Activated naive CD8-positive, alpha-beta T cell treated with anti-CD3 and anti-CD28 coated beads, Interleukin-2, amount 50 U/mL, for 24 hours (primary cell): ENCODE measurements at places on chromosomes 16 and 17.

- DNase-seq, result peak; percentile 65
These were observed 43.4 kb upstream of the GSE1 start for GRCh38 chr16:85569615-85570212.

DNA sequence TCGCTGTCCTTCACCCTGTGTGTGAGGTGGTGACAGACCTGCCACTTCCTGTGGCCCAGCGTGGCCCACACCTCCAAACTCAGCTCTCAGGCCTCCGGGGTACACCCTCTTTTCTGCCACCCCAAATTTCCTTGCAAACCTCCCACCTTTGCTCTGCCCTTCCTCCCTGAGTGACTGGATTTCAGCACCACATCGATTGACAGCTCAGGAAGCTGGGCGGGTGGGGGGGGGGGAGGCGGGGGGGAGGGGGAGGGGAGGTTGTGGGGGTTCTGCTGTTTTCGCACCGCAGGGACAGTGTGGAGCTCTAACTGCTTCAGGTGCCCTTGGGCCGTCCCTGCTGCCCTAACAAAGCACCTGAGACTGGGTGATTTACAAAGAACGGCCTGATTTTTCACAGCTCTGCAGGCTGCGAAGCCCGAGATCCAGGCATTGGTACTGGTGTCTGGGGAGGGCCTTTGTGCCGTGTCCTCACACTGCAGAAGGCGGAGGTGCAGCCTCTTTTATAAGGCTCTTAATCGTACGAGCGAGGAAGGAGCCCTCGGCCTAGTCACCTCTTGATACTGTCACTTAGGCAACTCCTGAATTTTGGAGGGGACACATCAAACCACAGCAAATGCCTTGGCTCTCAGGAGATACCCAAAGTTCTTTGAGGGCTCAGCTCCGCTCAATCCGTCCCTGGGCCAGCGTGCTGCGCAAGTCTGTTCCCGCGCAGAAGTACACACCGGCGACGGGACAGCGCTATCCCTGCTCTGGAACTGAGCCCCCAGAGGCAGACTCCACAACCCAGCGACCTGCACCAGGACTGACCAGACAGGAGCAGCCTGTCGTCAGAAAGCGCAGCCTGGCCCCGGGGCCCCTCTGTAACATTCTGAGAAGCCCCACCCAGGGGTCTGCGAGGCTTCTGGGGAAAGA lies 3.6 kb downstream of the NDUFAF8 start:
- DNase-seq, result no peak

- no peak for DNase-seq
These were observed 97.6 kb upstream of the FAM20A start for GRCh38 chr17:68698746-68699145.

- DNase-seq, result no peak
These were observed 8.7 kb downstream of the RAP1GAP2 start for GRCh38 chr17:2804912-2805311.

GRCh38 chr16:87851141-87851587 lies 18.1 kb downstream of the SLC7A5 start:
- no peak for DNase-seq

DNA sequence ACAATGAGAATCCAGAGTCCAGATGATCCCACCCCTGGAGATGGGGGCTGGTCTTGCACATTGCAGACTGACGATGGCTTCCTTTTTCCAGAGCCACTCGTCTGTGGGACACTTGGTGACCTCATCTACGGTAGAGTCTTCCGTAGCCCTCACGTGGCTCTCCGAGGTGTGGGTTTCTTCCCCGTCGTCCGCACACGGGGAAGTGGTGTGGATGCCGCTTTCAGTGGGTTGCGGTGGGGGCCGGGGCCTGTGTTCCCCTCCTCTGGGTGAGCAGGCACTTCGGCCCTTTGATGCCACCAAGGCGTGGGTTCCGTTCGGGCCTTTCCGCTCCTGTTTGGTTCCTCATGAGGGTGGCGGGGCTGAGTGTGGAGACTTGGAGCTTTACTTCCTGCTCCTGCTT lies 21.4 kb downstream of the BAIAP2 start:
- no peak for DNase-seq

DNA sequence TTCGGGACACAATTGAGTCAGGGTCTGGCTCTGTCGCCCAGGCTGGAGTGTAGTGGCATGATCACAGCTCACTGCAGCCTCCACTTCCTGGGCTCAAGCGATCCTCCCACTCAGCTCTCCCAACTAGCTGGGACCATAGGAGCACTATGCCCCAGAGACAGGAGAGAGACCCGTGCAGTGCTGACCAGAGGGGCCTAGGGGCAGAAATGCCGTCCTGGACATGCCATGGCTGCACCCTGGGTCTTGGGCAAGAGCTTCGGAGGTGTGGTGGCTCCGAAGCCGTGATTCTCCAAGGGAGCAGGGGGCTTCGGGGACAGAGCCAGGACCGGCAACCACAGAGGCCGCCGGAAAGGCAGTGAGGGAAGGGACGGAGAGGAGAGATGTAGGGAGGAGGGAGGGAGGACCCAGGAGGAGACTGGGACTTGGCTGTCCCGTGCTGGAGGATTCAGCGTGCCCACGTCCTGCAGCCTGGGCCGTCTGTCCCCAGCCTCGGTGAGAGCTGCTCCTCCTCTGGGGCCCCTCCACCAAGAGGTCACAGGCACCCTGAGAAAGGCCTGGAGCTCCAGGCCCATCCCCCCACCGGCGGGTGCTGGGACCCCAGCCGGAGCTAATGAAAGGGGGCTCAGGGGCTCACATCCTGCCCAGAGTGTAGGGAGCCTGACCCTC lies 21.9 kb downstream of the TPSD1 start:
- no peak for DNase-seq

- peak; percentile 53 for DNase-seq
These were observed 601 bp upstream of the RFWD3 start for GRCh38 chr16:74667255-74667700.

DNA sequence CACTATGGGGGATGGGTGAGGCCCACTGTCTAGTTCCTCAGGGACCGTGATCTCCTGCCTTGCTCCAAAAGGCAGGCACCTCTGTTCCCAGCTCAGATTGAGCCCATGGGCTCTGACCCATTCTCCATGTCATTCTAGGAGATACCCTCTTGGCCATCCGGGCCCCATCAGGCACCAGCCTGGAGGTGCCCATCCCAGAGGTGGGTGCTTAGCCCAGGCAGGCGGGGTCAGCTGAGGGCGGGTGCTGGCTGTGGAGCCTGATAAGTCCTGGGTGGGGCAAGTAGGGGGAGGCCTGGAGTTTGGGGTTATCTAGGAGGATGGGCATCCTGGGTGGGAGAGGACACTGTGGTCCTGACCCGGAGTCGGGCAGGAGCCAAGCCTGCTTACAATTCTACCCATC lies 2.3 kb downstream of the E2F4 start:
- no peak for DNase-seq

DNA sequence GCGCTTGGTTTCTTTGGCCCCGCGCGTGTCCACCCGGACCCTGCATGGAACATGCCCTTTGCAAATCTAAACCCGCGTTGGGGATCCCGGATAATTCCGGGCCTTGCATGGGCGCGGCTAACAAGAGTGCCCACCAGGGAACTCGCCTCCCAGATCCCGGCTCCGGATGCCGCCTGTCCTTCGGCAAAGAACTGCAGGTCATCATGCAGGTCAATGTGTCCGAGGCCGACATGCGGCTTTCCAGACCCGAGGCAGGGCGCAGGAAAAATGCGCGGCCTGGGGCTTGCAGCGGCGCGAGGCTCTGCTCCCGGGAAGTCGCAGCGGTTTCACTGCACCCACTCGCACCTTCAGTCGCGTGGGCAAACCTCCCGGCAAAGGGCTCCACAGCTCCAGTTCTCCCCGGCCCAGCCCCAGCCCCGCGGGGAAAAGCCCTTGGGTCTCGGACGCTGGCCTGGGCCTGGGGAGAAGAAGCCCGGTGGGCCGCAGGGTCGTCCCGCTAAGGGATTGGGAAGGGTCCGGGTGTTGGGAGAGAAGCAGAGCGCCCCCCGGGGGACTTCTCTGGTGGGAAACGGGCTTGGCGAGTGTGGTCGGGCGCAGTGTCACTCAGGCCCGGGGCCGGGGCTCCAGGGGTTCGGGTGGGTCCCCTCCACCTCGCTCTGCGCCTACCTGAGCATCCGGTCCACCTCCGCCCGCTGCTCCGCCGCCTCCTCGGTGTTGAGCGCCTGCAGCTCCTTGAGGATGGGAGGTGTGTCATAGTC lies 805 bp downstream of the HNF1B start:
- peak; percentile 38 for DNase-seq

GRCh38 chr17:57505841-57506773 lies 239.0 kb downstream of the CCDC182 start:
- no peak for DNase-seq

DNA sequence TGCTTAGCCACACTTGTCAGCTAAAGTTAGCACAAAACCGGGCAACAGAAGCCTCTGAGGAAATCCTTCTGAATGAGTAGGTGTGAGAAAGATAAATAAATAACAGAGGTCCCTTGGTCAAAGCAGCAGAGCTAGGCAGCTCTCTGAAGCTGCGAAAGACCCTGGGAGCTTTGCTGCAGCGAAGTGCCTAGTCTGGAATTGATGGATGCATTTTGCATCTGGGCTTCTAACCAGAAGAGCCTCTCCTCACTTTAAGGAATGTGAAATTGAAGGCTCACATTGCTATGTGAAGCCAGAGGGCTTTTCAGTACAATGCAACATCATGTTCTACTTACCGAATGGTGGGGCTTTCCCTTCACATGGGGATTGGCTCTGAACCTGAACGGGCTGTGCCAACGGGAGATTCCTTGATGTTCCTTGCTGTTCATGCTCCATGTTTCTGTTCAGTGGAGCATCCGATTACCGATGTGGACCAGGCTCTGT lies 274.6 kb downstream of the HS3ST3B1 start:
- DNase-seq, result no peak

GRCh38 chr17:73365906-73366623 lies 54.3 kb upstream of the CDC42EP4 start:
- DNase-seq, result no peak

DNA sequence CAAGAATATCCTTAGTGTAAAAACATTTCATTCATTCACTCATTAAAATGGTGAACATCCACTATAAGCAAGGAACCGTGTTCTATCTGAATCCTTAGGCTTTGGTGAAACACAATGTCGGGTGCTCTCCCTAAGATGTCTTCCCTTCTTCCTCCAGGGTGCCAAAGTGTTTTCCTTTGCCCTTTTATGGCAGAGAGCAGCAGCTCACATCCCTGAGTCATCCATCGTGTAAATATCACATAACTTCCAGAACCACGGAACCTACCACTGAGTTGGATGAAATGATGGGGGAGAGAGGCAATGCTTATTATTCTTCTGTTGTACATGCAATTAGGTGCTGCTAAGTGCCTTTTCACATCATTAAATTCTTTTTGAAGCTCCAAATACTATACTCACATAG lies 50.2 kb downstream of the DNAH3 start:
- no peak for DNase-seq

DNA sequence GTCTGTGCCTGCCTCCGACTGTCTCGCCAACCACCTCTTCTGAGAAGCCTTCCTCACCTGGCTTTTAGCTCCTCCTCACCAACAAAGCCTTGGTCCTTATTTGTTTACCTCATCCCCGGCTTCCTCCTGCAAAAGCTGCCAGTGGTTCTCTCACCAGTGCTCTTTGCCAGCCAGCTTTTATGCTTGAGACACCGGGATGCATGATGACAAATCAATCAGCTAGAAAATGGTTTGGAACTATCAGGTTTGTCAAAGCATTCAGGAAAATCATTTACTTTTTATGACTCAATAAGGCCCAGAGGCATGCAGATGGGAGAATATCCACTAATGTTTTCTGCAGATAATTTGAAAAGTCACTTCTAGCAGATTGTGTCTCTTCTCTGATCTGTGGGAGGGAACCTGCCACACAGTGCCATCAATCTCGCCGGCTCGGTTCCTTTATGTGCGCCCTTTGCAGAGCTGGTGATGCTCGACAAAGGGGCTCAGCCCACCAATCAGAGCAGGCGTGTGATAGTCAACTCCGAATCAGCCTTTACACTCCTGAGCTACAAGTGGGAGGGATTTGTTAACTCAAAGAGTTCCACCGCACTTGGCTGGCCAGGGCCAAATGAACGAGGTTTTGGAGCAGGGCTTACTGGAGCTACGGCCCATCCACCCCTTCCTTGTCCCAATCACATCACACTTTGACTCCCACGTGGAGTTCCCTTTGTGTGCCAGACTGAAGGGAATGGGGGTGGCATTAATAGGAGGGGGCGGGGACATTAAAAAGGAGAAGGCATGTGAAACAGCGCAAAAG lies 85.8 kb downstream of the MRC2 start:
- no peak for DNase-seq

DNA sequence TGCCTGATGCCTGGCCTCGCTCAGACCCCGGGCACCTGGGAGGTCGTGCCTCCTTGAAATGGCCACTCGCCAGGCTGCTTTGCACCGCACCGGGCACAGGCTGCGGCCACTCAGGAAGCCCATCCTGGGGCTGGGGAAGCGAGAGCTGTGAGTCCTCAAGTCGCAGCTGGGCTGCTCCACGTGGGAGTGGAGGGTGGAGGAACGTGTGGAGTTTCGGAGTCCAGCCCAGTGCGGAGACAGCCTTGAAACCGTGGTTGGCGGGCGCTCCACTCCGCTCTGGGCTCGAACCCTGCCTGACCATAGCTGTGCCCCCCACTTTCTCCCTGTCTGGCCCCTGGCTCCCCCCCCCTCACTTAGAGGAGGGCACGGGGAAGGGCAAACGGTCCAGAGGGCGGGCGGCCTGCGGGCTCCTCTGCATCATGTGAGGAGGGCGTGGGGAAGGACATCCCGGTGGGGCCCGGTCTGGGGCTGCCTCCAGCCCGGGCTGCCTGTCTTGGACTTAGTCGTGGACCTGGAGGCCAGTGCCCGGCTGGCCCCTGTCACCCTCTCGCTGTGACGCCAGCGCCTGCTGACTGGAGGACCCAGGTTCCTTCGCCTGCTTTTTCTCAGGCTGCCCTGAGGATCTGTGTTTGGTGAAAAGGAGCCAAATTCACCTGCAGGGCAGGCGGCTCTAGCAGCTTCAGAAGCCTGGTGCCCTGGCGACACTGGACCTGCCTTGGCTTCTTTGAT lies 2.5 kb downstream of the UBE2I start:
- no peak for DNase-seq

GRCh38 chr16:88533381-88533917 lies 36.8 kb upstream of the ZC3H18 start:
- no peak for DNase-seq

DNA sequence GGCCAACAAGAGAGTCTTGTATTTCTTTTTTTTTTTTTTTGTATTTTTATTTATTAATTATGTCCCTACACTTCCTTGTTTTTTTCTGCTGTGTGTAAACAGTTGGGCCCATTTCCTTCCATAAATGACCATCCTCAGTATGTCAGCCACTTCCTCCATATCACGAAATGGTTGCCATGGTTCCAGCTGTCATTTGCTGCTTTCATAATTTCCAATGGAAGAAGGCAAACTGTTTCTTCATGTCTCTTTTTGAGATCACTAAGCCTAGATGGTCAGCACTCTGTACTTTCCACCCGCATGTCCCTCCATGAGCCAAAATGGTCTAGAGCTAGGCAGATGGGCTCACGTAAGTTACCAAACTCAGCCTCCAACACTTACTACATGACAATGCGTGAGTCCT lies 133.5 kb upstream of the FOXF1 start:
- DNase-seq, result no peak

- no peak for DNase-seq
These were observed 2.3 kb downstream of the VTN start for GRCh38 chr17:28367641-28368305.

DNA sequence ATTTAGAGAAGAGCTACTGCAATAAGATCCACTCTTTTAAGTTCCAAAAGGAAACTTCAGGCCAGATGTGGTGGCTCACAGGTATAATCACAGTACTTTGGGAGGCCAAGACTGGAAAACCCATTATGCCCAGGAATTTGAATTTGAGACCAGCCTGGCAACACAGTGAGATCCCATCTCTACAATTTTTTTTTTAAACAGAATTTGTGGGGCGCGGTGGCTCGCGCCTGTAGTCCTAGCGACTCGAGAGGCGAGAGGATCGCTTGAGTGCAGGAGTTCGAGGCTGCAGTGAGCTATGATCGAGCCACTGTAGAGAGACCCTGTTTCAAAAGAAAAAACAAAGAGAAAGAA lies 793 bp downstream of the COG7 start:
- DNase-seq, result no peak
